Inflammatory macrophage treated with lipopolysaccharide for 4 hours (primary cell): ENCODE measurements at places on chromosomes 12 and 14.

GRCh38 chr12:22215467-22216253 lies 118.8 kb downstream of the ST8SIA1 start:
- peak; percentile 8 for DNase-seq

DNA sequence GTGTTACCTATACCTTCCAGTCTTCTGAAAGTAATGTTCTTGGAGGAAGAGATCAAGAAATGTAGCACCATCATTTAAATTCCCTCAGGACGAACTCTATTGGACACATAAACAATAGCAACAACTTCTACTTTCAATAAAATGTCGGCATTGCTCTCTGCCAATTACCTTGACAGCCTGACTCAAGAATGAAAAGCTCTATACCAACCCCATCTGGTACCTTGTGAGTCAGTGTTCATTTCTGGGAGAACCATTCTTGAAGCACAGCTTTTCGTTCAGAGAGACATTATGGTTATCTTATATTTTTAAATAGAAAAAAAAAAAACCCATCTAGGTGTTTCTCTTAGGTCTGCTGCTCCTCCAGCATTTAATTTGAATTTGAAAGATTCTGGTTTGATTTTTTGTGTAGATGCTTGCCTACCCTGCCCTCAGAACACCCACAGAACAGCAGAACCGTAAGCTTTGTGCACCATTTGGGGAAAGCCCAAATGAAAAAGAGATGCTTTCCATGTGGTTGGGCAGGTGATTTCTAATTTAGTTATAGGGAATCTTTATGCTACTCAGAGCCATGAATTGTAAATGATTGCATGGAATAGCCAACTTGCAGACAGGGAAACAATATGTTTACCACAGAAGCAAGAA lies 156.0 kb downstream of the SAMD4A start:
- DNase-seq: peak; percentile 42

DNA sequence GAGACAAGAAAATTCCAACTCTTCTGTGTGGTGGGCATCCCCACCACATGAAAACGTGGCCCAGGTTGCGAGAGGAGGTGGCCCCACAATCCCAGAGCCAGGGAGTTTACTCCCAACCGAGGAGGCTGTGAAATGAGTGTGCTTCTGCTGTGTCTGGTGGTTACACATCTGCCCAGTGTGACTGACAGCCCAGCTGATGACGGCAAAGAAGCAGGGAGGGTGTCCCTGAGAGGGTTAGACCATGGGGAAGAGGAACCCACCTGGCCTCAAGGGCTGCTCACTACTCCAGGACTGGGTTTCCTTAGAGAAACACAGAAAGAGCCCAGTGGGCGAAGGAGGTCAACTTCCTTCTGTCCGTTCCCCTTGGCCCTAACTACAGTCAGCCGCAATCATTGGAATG lies 24.6 kb downstream of the ZFP36L1 start:
- DNase-seq: no peak

- DNase-seq: no peak
Measured at GRCh38 chr14:80456209-80456608, 244.9 kb upstream of the DIO2 start.

DNA sequence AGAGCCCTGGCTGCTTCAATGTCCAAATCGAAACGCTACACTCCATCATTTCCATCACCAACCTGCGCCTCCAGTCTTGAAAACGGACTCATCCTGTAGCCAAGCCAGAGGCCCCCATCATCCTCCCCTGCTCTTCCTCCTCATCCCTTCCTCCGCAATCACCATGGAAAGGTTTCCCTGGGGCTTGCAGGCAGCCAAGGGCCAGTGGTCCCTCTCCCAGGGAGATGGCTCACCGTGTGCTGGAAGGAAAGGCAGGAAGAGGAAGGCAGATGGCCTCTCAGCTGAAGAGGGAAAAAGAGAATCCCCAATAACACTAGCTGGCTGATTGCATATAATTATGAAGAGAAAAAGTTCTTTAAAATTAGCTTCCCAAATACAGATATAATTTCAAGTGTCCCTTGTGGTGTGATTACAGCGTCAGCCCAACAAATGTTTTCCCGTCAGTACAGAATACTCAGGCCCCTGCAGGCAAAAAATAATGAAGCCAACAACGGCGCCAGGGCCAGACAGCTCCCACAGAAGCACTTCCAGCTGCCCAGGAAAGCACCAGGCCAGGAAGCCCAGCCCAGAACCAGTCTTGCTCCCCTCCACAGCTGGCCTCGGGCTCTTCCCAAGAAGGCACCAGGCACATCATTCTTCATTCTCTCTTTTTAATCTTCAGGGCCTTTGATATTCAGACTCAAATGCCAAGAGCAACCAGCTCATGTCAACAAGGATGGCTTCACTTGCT lies 24.7 kb downstream of the ITPK1 start:
- DNase-seq: no peak

DNA sequence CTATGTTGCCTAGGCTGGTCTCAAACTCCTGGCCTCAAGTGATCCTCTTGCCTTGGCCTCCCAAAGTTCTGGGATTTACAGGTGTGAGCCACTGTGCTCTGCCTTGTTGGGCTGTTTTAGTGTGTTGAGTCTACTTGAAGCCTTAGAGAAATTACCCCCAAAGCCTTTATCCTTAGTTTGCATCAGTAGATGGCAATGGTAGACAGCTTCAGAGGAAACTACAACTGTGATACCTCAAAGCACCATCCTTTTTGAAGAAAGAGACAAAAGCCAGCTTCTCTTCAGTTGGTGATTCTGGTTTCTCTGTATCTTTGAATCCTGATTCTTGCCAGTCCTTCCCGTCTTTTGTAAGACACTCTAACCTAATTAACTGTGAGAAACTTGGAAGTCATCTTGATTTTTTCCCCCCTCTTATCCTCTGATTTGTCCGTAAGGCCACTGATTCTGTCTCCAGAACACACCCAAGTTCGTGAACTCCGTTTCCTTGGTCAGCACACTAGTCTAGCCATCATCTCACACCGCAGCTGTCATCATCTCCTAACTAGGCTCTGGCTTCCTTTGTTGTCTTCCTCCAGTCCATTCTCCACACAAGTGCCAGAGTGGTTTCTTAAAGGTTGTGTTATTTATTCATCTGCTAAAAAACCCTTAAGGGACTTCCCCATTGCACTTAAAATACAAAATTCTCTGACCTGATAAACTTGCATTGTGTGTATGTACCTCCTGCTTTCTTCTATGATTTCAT lies 20.2 kb downstream of the ATP2A2 start:
- no peak for DNase-seq

- DNase-seq: no peak
Measured at GRCh38 chr12:132239392-132239791, 90.0 kb downstream of the GALNT9 start.

- DNase-seq: no peak
Measured at GRCh38 chr14:22939684-22940083, 10.5 kb upstream of the PRMT5 start.

- no peak for DNase-seq
Measured at GRCh38 chr12:13772264-13772663, 209.1 kb downstream of the GRIN2B start.

GRCh38 chr12:109518820-109519665 lies 41.6 kb downstream of the UBE3B start:
- peak; percentile 49 for DNase-seq

GRCh38 chr14:101945171-101945570 lies 19.2 kb upstream of the DYNC1H1 start:
- no peak for DNase-seq

DNA sequence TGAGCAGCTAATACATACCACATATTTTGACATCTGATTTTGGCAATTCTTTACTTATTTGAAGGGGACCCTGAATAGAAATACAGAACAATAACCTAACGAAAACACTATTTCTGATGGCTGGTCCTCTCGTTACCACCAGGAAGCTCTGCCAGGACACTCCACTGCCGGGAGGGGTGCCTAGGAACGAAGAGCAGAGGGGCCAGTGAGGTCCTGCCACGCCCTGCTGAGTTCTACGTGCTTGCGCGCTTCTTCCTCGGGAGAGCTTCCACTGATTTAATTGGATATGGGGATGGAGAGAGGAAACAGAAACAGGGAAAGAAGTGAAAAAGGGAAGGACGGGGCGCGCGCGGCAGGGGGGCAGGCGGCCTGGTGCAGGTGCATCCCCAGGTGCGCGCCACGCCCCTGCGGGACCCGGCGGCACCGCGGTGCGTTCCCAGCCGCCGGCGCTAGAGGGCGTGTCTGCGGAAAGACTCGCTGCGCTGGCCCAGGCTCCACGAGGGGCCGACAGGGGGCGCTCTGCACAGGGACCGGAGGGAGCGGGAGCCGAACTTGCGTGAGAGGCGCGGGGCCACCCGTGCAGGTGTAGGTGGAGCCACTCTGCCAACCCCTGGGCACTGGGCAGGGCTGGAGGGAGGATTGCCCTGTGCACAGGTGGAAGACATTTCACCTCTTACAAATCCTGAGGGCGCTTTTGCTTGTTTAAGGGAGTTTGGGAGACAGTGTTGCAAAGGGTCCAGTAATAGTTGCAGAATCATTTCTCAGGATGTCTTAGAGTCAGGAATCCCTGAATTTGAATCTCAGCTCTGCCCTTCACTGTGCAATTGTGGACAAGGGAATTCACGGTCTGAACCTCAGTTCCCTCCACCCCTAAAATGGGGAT lies 986.3 kb upstream of the TMEM132C start:
- DNase-seq: peak; percentile 45

DNA sequence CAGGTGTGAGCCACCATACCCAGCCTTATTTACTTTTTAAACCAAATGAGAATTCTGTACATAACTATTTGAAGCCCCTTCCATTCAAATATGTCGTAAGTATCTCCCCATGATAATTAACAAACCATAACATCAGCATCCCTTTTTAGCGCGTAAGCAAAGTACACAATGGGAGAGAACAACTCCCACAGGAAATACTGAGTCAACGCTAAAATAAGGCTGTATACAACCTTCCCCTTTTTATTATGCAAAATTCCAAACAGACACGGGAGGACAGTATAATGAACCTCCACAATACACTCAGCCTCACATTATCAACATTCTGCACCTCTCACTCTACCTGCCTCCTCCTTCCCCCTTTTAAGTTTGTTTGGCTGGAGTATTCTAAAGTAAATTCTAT lies 73.5 kb downstream of the CCDC88C start:
- peak; percentile 78 for DNase-seq

GRCh38 chr12:70555081-70555480 lies 82.1 kb downstream of the PTPRB start:
- no peak for DNase-seq

- peak; percentile 63 for DNase-seq
Measured at GRCh38 chr12:94941440-94941862, 62.0 kb downstream of the NDUFA12 start.

GRCh38 chr12:67989184-67989920 lies at the start of gene IFNG-AS1:
IFNG-AS1 (plus strand) TSS chr12:67989447.
- peak; percentile 7 for DNase-seq

DNA sequence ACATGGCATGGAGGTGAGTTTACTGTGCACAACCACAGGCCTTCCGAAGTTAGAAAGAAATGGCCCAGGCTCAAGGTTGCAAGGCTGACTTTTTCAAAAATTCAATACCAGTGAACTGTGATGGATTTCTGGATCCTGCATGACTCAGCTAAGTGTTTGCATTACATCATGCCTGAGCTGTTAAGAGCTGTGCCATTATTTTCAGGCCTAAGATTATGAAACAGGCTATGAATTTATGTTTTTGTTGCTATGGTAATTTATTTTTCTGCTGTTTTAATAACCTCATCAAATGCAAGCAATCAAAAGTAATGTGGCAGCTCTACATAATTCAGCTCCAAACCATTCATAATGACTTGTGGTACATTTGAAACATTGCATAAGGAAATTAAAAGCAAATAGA lies 457.7 kb upstream of the TMEM132C start:
- peak; percentile 59 for DNase-seq

- DNase-seq: no peak
Measured at GRCh38 chr12:128337431-128338170, 70.6 kb downstream of the TMEM132C start.

- no peak for DNase-seq
Measured at GRCh38 chr12:62632411-62632918, 165.8 kb downstream of the MON2 start.

GRCh38 chr14:24857277-24857676 lies 192.7 kb downstream of the STXBP6 start:
- no peak for DNase-seq

- DNase-seq: no peak
Measured at GRCh38 chr12:112792301-112792700, 753 bp downstream of the RPH3A start.

GRCh38 chr14:95095996-95096395 lies 61.3 kb downstream of the DICER1 start:
- DNase-seq: no peak
